ENCODE measurements at places on chromosomes 16 and 17.

GRCh38 chr17:78132084-78132676, 1.6 kb downstream of the TMC8 start:
- DNase-seq: no peak

DNA sequence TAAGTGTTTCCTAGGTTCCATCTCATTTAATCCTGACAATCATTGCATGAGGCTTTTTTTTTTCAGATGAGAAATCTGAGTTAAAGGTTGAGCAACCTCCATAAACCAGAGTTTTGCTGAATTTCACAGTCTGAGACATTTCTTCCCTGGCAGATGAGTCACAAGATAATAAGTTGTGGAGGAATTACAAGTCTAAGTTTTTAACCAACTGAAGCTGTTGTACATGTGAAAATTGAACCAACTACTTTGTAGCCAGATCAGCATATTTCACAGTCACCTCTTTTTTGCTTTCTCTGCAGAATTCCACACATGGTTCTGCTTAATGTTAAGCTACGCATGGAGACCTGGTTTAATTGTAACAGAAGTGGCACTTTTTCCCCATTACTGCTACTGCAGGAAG, 765.6 kb downstream of the CDH11 start:
- DNase-seq: no peak

- no peak for DNase-seq
Measured at GRCh38 chr17:47131761-47132160, 57.3 kb downstream of the CDC27 start.

DNA sequence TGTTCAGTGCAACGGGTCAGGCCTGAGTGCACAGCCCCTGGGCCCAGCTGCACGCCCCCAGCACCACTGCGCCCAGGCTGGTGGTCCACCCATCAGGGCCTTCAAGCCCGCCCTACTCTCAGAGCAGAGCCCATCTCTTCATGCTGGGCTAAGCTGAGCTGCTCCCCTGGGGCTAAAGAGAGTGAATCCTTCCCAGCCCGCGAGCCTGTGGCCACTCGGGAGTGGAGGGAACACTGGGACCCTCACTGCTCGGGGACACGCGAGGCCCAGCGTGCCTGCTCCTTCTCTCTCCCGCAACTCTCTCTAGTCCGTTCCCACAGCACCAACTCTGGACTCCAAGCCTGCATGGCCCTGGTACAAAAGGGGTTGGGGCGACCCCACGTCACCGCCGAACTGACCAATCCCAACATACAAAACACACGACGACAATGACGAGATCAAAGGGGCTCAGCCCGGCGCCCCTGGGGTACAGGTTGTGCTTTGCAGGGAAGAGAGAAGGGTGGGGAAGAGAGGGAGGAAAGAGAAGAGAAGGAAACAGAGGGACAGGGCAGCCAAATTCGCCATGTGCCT, 4.1 kb upstream of the SIRT7 start:
- no peak for DNase-seq

- no peak for DNase-seq
Measured at GRCh38 chr17:11981862-11982261, 15.4 kb downstream of the ZNF18 start.

DNA sequence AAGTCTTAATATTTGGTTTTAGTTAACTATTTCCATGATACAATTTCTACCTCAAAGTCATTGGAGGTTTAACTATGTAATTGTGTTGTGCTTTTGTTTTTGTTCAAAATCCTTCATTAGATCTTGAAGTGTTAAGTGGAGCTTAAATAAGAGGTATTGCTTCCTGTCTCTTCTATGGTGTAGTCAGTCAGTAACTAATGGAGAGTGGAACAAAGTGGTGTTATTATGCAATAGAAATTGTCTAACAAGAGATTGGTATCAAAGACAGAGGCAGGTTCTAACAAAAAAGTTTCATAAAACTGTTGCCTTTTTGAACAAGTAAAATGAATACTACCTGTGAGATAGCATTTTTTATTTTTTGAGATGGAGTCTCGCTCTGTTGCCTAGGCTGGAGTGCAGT, 45.2 kb downstream of the GRB7 start:
- DNase-seq: no peak

DNA sequence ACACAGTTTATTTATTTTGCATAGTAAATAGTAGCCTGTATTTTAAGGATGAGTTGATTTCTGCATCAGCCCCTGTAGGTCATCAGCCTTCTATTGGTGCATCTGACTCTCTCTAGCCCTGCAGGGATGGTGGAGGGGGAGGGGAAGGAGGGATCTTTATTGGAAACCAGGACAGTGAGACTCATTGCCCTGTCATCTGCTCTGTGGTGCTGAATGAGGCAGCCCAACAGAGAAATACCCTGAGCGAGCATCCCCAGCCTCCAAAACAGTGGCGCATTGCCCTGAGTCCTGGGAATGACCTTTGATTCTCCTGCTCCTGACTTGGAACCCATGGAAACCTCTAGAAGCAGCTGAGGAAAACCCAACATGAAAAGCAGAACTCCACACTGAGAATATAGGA, 45.5 kb upstream of the STH start:
- DNase-seq: no peak

DNA sequence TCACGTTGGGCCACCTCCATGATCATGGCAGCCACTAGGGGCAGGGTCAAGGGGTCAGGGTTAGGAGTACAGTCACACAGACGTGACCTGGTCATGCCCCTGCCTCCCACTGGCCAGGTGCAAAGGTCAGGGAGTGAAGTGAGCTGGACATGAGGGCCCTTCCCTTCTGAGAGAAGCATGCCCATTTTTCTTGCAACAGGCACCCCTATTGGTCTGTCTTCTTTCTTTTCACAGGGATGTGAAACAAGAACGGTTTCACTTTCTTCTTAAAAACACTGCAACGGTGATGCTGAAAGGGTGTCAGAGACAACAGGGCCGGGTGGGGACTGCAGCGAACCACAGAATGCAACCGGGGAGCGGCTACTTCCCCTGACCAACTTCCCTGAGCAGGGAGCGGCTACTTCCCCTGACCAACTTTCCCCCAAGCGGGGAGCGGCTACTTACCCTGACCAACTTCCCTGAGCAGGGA, 52.1 kb upstream of the DOC2B start:
- DNase-seq: no peak

GRCh38 chr17:44097110-44097958, 26.1 kb downstream of the HDAC5 start:
- DNase-seq: no peak

DNA sequence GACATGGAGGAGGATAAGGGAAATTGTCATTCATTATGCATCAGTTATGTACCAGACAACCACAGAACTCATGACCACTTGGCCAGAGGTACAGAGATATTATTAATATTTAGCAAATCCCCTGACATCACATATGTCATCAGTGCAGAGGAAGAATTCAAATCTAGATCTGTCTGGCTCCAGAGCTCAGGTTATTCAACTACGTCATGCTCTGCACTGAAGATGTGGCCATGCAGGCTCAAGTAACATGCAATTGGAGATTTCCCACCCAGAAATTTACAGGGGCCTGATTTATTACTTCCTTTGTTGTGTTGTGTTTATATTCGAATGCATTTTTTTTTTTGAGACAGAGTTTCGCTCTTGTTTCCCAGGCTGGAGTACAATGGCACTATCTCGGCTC, 224.3 kb downstream of the HS3ST4 start:
- DNase-seq: no peak

- DNase-seq: no peak
Measured at GRCh38 chr17:61595418-61596186, 4.6 kb upstream of the NACA2 start.

DNA sequence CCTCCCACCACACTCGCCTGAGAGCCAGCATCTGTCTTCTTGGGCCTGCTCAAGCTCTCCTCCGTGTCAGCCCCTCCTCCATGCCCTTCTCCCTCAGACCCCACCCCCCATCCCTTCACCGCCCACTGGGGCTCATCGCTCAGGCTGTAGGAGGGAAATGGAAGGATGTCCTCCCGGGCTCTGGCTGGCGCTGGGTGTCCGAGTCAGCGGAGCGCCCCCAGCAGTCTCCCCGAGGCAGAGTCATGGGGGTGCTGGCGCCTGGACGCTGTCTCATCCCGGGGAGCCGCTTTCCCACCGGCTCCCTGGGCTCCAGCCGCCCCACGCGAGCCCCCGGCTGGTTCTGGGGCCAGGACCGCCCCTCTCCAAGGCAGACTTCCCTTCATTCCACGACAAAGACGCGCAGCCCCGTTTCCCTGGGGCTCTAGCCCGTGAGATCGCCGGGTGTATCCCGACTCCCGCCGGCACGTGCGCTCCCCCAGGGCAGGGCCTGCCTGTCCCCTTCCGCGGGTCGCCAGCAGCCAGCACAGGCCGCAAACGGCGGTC, 428 bp upstream of the ANTKMT start:
- peak; percentile 58 for DNase-seq

- DNase-seq: peak; percentile 67
Measured at GRCh38 chr16:65121870-65122723, at the start of gene CDH11. CDH11 (minus strand) TSS chr16:65122063; CDS start chr16:65004869, 117,194 bp downstream.

GRCh38 chr17:82909322-82909904, 69.6 kb upstream of the ZNF750 start:
- no peak for DNase-seq

DNA sequence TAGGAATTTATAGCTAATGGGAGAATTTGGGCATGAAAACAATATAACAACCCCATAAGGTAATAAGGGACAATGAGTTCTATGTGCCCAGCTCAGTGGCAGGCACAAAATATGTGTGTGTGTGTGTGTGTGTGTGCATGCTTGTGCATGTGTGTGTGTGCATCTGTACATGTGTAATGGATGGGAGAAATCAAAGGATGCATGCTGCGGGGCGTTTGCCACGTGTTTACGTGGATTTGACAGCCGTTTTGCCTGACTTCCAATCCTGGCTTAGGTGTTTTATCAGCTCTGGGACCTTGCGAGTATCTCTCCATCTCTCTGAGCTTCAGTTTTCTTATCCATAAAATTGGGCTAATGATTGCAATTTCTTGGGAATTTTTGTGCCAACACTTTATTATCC, 108.4 kb downstream of the IRX5 start:
- no peak for DNase-seq

GRCh38 chr16:15777533-15778203, 79.2 kb downstream of the MYH11 start:
- no peak for DNase-seq

GRCh38 chr17:12429116-12429515, 236.6 kb upstream of the MYOCD start:
- DNase-seq: no peak

DNA sequence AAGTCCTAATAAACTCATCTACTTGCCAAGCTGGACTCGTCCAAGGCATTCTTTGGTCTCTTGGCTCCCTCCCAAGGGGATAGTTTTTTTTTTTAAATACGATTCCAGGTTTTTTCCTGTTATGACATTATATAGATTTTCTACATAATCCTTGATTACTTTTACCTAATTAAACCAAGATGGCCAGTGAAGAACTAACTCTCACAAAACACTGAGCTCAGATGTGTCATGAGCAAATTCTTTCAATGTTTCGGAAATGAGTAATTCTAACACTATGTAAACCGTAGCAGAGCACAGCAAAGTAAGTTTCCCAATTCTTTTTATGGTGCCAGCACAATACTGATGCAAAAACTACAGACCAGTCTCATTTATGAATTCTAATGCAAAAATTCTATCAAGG, 1.8 kb downstream of the ZNF23 start:
- no peak for DNase-seq

- no peak for DNase-seq
Measured at GRCh38 chr17:17423656-17424055, 53.1 kb upstream of the MED9 start.

DNA sequence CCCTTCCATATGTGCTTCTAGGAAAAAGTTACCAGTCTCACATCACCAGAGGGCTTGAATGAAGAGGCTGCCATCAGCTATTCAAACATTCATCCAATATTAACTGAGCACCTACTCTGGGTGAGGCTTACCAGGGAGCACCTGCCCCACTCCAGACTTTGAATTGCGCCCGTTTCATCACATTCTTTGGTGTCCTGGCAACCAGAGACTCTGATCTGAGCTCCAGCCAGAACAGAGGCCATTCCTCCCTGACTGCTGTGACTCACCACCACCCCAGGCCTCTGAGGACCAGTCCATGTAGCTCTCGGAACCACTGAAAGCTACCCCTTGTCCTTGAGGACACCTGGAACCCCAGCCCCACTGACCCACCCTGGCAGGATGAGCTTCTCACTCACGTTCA, at the start of gene C16orf96:
Gene C16orf96 (plus strand): TSS at position 229 of the 400 bp plus-strand sequence. CDS start 150 bp downstream, at position 379.
- DNase-seq: no peak

GRCh38 chr16:83046664-83047063, 419.9 kb downstream of the CDH13 start:
- no peak for DNase-seq

- no peak for DNase-seq
Measured at GRCh38 chr17:41695134-41695661, 6.5 kb downstream of the EIF1 start.

GRCh38 chr17:1561420-1562175, 994 bp downstream of the PITPNA start:
- DNase-seq: no peak

DNA sequence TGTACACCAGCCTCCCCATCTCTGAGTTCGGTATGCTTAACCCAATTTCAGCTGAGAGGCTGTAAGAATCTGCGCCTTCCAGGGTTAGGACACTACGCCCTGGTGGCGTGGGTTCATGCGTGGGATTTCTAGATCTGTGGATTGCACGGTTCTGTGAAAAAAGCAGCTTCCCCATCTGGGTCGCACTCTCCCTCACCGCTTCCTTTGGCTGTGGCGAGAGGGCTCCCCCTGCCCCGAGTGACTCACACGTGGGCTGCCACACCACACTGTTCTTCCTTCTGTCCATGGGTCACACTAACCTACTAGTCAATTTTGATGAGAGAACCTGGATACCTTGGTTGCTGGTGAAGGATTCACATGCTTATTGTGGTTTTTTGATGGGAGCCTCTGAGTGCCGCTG, 256.0 kb upstream of the MAF start:
- DNase-seq: no peak

DNA sequence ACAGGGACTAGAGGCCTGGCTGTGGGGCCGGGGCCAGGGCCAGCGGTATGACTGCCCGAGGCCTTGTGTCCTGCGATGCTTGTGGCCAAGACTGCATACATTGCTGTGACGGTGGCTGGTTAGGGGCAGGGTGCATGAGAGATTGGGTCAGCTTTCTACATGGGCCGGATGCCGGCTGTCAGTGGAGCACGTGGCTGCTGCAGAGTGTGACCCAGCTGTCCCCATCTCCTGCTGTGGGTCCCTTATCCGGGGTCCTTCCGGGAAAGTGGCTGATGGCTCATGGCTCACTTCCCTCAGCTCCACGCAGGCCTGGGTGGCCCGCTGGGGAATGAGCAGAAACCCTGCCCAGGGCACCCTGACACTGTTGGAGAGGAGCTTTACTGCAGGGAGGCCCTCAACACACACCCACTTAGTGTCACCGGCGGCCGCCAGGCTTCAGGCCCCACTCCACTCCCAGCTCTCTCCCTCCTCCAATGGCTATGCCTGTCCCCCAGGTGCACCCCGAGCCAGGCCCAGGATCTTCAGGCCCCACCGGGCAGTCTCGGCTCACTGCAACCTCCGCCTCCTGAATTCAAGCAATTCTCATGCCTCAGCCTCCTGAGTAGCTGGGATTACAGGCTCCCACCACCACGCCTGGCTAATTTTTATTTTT, 808 bp upstream of the RGS11 start:
- DNase-seq: no peak
